ENCODE measurements at places on chromosomes 11 and 22.

DNA sequence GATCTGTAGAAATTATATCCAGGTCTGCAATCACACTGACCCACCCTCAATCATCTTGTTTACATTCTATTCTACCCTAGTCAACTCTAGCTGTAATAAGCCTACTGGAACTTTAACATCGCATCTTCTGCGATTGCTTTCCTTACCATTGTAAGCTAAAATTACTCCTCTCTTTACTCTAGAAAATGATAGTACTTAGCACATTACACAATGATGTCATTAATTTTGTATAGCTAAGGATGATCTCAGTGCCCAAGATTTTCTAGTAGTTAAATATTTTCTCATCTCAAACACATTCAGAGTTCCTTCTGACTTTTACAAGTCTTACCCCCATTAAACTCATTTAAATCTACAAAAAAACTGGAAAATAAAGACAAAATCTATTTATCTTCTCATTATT, 39.6 kb upstream of the CTSC start:
- no peak for DNase-seq

- DNase-seq, result no peak
Measured at GRCh38 chr11:108170184-108170583, 48.8 kb downstream of the ACAT1 start.

DNA sequence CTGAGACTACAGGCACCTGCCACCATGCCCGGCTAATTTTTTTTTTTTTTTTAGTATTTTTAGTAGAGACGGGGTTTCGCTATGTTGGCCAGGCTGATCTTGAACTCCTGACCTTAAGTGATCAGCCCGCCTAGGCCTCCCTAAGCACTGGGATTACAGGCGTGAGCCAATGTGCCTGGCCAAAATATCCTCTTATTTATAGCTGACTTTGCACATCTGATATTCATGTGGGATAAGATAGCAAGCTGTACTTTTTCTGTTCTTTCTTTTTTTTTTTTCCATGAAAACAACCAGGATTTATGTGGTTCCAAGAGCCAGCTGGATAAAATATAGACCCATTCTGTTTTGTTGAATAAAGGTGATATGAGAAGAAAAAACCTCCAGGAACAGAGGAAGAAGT, 12.1 kb upstream of the XBP1 start:
- DNase-seq, result no peak

GRCh38 chr22:35838855-35839576, 121.3 kb downstream of the APOL5 start:
- DNase-seq, result no peak

- DNase-seq, result no peak
Measured at GRCh38 chr11:114099392-114100178, 40.1 kb downstream of the ZBTB16 start.

DNA sequence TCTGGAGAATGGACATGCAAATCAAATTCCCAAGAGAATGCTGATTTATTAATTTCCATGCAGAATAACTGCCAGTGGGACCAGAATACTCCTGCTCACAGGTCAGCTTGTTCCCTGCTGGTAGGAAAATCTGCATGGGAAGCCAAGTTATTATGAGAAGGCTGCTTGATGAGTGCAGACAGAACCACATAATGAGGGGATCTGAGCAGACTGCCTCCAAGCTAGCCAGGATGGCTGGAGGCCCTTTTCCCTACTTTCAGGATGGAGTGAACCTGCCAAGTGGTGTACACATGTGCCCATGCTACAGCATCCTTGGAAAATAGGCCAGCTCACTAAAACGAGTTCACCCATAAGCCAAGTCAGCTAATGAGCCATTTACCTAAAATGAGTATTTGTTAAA, 55.2 kb upstream of the ZBED5 start:
- no peak for DNase-seq

DNA sequence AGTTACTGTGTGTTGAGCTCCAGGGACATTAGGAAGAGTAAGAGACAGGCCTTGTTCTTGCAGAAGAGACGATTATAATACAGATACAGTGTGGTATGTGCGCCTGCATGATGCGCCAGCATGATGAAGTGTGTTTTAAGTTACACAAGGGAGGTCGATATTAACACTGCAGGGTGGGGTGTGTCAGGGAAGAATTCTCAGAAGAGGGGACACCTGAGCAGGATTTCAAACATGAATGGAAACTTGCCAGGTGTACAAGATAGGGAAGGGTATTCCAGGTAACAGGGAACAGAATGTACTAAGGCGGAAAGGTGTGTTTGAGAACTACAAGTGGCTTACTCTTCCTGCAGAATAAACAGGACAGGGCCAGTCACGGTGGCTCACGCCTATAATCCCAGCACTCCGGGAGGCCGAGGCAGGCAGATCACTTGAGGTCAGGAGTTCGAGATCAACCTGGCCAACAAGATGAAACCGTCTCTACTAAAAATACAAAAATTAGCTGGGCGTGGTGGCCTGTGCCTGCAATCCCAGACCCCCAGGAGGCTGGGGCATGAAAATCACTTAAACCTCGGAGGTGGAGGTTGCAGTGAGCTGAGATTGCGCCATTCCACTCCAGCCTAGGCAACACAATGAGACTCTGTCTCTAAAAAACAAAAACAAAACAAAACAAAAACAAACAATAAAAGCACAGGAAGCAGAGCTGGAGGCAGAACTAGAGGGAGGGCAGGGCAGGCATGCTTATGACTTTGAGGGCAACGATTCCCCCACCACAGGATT, 59.0 kb downstream of the SYN3 start:
- no peak for DNase-seq

DNA sequence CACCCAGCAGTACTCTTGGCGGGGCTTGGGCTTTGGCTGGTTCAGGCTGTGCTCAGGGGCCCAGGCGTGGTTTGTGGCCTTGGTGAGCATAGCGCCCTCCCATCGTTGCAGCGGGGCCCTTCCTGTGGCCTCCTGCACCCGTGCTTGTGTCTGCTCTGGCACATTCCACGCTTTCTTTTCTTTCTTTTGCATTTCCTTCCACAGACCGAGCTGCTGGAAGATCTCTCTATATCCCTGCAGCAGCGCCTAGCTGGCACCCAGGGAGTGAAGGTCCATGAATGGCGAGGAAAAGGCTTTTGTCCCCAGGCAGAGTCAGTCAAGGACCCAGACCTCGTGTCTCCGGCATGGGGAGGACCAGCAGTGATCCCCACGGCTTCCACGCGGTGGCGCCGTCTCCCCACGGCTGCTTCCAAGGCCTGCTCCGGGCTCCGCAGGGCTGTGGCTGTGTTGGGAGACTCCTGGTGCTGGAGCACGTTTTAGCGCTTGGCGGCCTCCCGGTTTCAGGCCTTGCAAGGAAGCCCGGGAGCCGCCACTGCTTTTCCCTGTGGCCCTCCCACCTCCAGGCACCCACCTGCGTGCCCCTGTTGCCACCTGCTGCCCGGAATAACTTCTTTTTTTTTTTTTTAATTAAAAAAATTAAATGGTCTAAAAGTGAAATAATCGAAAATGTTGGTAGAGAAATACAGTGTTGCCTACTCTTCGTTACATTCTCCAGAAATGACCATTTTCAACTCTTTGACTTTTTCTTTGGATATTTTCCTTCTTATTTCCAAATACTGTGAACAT, 28.5 kb downstream of the GLB1L2 start:
- DNase-seq, result peak; percentile 46

GRCh38 chr22:48576333-48577013, 1251.2 kb downstream of the BRD1 start:
- no peak for DNase-seq

- no peak for DNase-seq
Measured at GRCh38 chr11:86919557-86920210, 35.5 kb downstream of the FZD4 start.

DNA sequence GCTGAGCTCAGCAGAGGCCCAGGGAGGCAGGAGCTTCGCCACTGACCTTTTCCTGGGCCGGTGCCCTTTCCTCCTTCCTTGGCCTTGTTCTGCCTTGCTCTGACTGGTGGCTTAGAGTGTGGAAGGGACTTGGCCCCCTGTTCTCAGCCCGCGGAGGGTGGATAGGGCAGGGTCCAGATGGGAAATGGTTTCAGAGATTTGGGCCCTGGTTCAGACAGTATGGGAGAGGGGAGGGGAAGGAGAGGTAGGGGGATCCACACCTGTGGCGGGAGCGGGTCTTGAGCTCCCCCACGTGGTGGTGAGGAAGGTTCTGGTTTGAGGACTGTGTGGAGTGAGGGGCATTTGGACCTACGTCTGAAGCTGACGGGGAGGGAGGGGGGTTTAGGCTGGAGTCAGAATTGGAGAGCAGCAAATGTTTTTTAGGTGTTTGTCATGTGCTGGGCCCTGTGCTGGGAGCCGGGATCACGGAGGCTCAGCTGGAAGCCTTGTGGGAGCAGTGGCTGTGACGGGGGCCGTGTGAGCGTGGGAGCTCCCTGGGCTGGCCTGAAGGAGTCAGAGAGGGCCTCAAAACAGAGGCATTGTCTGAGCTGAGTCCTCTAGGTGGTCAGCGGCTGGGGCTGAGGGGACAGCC, 27.2 kb downstream of the SHANK3 start:
- DNase-seq, result no peak

DNA sequence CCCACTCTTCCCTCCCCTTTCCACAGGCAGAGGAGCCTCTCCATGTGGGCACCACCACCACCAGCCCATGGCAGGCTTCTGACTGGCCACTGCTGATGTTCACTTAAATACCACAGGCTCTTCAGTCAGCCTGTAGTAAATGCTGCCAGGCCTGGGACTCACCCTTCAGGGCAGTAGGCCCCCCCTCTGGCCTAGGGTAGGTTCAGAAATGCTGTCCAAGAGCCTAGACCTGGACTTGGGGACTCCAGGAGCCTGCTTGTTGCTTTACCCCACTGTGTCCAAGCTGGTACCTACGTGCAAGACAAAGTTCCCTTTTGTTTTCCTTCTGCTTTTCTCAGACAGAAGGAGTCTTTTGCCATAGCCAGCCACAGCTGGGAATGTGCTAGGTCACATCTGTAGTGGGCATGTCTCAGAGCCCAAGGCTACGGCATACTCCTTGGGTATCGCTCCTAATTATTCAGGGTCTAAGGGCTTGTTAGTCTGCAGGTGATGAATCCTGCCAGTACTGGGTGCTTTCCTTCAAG, 38.6 kb downstream of the TMEM135 start:
- no peak for DNase-seq

GRCh38 chr11:10502065-10502680, 38.8 kb downstream of the RNF141 start:
- DNase-seq, result no peak

DNA sequence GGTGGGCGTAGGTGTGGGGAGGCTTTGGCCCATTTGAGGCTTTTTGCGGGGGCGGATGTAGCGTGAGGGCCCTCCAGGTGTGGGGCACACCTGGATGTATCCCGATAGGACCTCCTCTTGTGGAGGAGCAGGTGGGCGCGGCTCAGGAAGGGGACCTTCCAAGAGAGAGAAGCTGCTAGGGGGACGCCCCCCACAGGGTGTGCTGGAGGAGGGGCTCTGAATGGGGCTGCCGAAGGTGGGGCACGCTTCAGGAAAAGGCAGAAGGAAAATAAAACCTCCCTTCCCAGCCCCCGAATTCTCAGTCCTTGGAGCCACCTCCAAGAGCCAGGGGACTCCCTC, 621 bp downstream of the SGSM1 start:
- no peak for DNase-seq

GRCh38 chr11:3058753-3059664, 1.8 kb upstream of the CARS1 start:
- DNase-seq, result no peak

DNA sequence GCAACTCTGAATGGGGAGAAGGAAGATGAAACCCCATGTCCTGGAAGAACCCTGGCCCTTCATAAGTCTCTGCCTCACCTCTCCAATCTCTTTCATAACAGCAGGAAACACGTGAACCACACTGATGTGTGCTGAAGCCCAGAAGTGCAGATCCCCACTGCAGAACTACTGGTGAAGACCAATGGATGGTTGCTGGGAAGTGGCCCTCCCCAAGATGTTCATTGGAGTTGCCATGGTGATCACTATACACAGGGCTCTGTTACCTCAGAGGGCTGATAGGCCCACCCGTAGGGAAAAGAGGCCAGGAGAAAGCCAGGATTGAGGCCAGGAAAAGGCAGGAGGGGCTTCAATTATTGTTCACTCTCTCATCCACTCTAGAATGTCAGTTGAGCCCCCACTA, 11.6 kb downstream of the TST start:
- no peak for DNase-seq

GRCh38 chr11:106888386-106888785, 129.9 kb downstream of the GUCY1A2 start:
- no peak for DNase-seq

DNA sequence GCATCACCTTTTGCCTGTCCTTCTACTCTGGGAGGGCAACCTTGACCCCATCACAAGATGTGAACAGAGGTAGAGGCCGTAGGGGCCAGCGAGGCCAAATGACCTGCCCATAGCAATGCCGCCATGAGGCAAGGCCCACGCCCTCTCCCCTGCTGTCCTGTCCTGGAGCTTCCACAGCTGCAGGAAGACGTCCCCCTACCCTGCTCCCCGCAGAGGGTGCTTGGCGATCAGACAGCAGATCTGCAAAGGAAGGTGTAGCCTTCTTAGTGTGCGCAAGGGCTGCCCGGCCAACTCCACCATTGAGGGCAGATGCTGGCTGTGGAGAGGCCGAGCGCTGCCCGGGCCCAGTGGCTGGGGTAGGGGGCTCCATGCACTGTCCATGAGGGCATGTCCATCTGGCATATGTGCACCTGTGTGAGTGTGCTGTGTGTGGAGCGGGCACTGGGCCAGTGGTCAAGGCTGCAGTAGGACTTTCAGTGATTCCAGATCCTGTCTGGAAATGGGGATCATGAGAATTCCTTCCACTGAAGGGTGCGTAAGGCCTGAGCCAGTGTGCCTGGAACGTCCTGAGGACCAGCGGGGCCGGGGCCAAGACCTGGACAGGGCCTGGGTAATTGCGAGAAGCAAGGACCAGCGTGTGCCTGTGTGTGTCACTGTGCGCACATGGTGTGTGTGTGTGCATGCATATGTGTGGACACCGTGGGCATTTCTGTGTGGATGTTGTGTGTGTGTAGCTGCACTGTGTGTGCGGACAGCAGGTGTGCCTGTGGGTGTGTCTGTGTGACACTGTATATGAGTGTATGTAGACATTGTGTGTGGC, 11.0 kb downstream of the TRPM5 start:
- DNase-seq, result no peak

GRCh38 chr22:30036656-30037055, 43.6 kb upstream of the HORMAD2 start:
- no peak for DNase-seq

DNA sequence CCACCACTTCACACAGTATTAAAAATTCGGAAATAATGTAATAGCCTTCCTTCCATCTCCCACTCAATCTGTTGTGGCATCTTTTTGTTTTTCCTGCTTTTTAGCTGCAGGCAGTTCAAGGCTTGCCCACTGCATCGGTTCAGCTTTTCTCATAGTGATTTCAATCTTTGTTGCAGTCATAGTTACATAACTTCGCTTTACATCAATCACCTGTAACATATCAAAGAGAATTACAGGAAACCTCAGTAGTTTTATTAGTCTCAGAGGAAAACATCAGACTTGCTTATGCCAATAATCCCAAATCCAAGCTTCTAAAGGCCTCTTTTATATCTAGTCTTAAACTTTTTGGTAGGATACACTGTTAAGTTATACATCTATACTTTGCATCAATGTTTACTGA, 20.5 kb downstream of the CHORDC1 start:
- no peak for DNase-seq

- no peak for DNase-seq
Measured at GRCh38 chr11:70595452-70595851, 197.1 kb downstream of the CTTN start.

GRCh38 chr11:65165410-65166317, 4.4 kb upstream of the SPDYC start:
- no peak for DNase-seq

Data from stimulated activated CD8-positive, alpha-beta memory T cell treated with anti-CD3 and anti-CD28 coated beads, Interleukin-15, amount 100 ng/mL, for 24 hours (primary cell).